Endothelial cell (in vitro differentiated cells): ENCODE measurements at places on chromosomes 3 and 15. TPM values are rescaled to one million over a fixed set of nuclear protein-coding genes. Genes with fewer than 3 reads are reported as not detected.

Gene FHIT
- total RNA-seq, result 20.2 TPM

Gene CCR3
- total RNA-seq, result not detected

DNA sequence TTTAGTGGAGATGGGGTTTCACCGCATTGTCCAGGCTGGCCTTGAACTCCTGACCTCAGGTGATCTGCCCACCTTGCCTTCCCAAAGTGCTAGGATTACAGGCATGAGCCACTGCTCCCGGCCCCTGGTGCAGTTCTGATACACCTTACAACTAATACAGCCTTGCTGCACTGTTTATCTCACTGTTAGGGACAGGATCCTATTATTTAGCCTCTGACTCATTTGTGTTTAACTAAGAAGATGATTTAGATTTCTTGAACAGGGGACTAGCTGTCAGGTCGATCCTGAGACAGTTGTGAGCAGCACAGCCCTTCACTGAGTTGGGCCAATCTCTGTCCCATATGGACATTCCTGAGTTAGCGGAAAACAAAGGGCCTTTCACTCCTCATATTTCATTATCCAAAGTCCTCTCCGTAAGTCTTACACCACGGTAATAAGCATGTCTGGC lies 19.2 kb downstream of the GYG1 start:
- DNase-seq, result no peak

Gene FAM98B
- 24.6 TPM for total RNA-seq

DNA sequence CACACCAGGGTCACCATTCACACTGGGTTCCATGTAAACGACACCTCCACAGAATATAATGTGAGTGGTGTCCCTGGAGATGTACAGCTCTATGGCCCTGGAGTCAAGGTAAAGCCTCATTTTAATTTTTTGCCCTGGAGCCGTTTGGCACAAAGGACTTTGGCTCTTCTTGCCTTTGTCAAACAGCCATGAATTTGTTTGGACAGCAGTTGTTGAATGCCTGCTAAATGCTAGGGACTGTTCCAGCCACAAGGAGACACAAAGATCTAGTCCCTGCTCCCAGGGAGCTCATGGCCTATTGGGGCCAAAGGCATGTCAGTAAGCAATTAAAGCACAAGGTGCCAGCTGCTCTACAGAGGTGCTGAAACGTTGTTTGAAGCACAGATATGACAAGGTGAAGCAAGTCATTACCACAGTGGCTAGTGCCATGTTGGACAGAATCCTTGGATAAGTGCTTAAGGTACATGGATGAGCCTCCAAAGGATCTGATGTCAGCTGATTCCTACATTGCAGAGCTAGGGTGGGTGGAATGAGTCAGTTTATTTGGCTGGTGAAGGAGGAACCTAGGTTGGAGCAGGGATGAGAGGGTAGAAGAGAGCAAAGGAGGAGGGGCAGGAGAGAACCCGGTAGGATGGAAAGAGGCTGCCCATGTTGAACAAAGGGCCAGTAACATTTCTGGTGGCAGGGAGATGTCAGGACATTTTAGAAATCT lies 171.9 kb upstream of the CTDSPL start:
- no peak for DNase-seq

GRCh38 chr15:57148262-57148661 lies 228.0 kb upstream of the CGNL1 start:
- no peak for DNase-seq

DNA sequence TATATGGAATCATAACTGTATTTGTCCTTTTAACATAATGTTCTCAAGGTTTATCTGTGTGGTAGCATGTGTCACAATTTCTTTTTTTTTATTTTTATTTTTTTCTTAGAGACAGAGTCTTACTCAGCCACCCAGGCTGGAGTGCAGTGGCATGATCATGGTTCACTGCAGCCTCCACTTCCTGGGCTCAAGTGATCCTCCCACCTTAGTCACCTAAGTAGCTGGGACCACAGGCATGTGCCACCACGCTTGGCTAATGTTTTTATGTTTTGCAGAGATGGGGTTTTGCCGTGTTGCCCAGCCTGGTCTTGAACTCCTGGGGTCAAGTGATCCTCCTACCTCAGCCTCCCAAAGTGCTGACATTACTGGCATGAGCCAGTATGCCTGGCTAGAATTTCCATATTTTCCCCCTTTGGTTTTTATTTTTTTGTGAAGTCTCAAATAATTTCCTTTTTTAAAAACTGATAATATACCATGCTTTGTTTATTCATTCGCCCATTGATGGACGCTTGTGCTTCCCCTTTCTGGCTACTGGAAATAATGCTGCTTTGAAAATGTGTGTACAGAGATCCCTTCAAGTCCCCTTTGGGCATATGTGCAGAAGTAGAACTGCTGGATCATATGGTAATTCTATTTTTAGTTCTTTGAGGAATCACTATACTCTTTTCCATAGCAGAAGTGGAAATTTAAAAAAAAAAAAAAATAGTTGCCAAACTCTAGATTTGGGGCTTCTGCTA lies 28.4 kb downstream of the TMEM40 start:
- DNase-seq, result no peak

DNA sequence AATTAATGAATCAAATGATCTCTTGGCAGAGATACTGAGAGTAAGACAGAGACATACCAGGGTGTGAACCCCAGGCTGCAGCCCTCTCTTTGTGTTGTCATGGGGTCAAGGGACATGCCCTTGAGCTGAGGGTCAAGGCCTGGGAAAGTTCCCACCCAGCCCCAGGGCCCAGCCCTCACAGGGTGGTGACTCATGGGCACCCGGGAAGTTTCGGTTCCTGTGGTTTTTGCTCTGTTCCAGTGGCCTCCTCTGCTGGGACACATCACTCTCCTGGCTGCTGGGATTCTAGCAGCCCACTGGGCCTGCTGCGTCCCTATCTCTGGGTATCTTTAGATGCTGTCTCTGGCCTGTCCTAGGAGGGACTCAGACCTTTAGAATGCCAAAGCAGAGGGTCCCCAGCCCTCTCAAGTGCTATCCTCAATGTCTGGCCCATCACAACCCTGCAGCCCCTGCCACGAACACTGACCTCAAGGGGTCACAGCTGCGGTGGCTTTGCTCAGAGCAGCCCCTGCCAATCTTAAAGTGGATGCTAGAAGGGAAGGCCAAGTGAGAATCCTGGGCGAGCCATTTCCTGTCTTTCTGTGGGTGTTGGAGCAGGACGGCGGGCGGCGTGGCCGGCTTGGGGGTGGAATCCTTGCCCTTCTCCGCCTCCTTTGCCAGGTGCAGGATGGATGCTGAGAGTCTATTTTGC lies 148.4 kb upstream of the TLE3 start:
- DNase-seq, result no peak

Gene PPP2R3A
- total RNA-seq, result 19.3 TPM

- no peak for DNase-seq
Measured at GRCh38 chr15:80885016-80885579, 104.5 kb downstream of the MESD start.

Gene ATP2B2
- total RNA-seq, result 1.7 TPM
